Fibroblast of the aortic adventitia (primary cell): ENCODE measurements at places on chromosomes 16 and 17.

DNA sequence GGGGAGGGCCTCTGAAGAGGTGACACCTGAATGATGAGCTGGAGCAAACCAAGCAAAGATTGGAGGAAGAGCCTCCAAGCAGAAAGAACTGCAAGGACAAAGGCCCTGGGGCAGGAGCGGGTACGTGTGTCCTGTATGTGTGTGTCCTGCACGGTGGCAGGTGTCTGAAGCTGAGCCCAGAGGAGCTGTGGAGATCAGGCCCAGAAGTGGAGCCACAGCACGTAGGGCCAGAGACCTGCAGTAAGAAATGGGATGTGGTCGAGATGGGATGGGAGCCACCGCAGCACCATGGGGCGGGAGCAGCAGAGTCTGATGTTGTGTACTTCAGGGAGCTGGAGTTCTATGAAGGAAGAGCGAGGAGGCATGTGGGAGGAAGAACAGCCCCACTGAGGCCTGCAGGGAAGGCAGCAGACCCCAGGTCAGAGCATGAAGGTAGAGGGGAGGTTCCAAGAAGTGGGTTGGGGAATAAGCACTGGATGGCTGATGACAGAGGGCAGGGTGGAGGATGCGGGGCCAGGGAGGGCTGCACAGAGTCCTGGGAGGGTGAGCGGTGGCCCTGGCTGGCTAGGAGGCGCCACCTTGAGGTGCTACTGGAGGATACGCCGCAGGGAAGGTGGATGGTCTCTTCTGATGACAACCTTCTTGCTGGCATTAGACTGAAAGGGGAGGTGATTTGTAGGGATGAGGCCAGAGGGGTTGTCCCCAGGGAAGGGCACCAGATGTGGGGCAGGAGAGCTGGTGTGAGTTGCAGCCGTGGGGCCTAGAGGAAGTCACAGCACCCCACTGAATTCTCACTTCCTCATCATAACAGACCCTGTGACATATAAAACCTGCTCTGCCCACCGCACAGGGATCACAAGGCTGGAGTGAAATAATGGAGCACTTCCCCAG lies 10.6 kb upstream of the CETP start:
- peak; percentile 57 for DNase-seq

GRCh38 chr16:79653373-79653891 lies 52.9 kb upstream of the MAF start:
- no peak for DNase-seq

- DNase-seq = peak; percentile 16
These were observed 241.4 kb upstream of the DYNLRB2 start for GRCh38 chr16:80299416-80299815.

DNA sequence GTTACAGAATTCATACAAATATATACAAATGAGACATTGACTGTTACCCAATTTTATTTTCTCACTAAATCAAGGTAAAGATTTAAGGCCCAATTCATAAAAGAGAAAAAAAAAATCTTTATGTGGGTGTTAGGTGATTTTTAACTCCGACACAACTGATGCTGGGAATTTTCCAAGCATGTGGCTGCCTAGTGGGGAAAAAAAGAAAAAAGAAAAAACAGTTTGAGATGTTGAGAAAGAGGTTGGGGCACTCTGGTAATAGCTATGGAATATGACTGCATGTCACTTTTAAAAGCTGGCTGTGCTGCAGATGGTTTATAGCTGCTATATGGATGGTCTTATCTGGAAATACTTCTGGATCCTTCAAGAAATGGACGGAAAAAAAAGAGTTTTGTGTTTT lies 739.9 kb upstream of the SOX9 start:
- DNase-seq = no peak

- peak; percentile 86 for DNase-seq
These were observed 12.9 kb upstream of the CMIP start for GRCh38 chr16:81431554-81432353.

- no peak for DNase-seq
These were observed 12.2 kb upstream of the CAPN15 start for GRCh38 chr16:515175-515938.

GRCh38 chr16:5069048-5069447 lies 2.6 kb upstream of the ALG1 start:
- DNase-seq = no peak

DNA sequence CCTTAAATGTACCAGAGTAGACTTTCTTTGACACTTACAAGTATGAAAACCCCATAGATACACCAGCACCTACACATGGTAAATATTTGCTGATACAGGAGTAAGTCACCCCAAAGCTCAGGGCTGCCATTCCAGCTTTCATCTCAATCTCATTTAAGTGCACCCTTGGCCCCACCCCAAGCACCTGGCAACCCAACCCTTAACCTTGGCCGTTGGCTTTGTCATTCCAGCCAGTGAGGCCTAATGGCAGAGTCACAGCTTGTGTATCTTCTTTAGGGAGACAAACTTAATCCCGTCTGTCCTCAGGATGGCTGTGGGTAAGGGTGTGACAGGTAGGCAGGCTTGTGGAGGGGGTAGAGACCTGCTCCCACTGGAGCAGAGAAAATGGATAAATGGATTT lies 31.5 kb upstream of the TMEM220 start:
- no peak for DNase-seq

GRCh38 chr16:17360693-17361122 lies 110.1 kb downstream of the XYLT1 start:
- no peak for DNase-seq

DNA sequence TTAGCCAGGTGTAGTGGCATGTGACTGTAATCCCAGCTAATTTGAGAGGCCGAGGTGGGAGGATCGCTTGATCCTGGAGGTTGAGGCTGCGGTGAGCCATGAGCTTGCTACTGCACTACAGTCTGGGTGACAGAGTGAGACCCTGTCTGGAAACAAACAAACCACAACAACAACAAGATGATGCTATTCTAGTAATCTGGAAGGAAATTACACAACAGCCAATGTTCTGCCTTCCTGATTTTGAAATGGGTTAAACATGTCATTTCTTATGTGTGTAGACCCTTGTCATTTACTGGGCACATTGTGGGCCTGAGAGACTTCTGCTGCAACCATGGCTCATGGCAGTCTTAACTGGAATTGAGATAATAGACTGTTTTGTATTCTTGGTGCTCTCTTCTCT lies 5.9 kb downstream of the COQ7 start:
- no peak for DNase-seq

DNA sequence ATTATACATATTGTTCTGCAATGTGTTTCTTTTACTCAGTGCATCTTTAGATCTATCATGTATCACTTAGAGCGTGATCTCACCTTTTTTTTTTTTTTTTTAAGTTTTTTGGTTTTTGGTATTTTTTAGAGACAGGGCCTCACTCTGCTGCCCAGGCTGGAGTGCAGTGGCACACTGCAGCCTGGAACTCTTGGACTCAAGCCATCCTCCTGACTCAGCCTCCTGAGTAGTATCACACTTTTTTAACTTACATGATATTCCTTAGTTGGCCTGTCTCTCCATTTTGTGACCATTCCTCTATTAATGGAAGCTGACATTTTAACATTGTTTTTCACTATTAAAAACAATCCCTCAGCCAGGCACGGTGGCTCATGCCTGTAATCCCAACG lies 4.7 kb upstream of the MPO start:
- peak; percentile 19 for DNase-seq

DNA sequence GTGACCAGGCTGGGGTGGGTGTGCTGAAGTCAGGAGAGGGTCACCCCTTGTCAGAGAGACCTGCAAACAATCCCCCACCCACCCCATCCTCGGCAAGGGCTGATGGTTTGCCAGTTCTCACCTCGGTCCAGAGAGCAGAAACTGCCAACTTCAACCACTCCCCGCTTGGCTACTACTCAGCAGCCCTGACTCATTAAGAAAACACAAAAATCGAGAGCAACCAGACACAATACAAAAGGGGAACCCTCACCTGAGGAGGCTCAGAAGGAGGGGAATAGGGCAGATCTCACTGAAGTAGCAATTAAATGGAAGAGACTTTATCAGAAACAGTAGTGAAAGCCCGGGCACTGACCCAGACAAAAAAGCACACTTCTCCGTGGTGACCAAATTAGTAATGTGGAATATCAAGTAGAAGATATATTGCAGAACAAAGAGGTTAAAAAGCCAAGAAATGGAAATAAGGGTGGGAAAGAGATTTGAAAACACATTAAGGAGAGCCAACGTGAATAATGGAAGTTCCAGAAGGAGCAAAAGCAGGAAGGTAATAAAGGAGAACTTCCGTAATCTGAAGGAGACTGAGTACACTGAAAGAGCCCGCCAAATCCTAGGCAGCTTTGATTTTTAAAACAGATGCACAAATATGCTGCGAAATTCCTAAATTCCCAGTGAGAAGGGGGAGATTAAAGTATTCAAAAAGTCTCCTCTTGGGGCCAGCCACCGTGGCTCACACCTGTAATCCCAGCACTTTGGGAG lies 23.6 kb downstream of the CENPV start:
- peak; percentile 73 for DNase-seq

- no peak for DNase-seq
These were observed 25.3 kb upstream of the N4BP1 start for GRCh38 chr16:48635199-48635718.

- no peak for DNase-seq
These were observed 252.2 kb downstream of the CPPED1 start for GRCh38 chr16:12551530-12551929.

DNA sequence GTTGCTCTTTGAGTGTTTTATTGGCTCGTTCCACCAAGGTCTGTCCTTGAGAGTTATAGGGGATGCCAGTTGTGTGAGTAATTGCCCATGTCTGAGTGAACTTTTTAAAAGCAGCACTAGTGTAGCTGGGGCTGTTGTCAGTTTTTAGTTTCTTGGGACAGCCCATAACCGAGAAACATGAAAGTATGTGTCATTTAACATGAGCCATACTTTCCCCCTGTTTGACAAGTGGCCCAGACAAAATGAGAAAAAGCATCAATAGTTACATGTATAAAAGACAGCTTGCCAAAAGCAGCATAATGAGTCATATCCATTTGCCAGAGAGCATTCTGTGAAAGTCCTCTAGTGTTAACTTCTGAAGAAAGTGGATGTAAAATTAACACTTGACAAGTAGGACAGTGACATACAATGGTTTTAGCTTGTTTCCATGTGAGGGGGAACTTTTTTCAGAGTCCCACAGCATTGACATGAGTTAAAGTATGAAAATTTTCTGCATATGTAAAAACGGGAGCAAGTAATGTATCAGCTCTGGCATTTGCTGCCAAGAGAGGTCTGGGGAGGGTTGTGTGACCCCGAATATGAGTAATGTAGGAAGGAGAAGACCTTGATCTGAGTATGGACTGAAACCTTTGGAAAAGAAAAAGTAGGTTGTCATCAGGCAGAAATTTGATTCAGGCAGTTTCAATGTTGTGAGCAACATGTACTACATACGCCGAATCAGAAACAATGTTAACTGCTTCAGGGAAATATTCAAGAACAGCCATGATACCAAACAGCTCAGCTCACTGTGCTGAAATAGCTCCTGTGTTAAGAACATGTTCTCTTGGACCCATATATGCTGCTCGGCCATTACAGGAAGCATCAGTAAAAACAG lies 56.8 kb upstream of the ARL4D start:
- peak; percentile 72 for DNase-seq

DNA sequence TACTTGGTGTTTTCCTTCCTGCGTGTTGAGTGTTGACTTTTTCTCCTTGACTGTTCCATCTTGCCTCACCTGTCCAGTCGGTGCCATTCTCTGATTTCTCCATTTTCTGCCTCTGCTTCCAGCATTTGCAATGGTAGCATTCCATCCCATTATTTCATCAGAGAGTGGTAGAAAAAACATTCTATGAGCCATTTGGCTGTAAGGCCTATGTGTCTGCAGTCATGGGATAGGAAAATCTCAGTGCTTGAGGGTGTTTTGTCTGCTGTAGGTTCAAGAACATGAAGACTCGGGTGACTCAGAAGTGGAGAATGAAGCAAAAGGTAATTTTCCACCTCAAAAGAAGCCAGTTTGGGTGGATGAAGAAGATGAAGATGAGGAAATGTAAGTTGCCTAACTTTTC lies 2.7 kb downstream of the UTP18 start:
- no peak for DNase-seq

GRCh38 chr16:23282568-23282967 lies 19.5 kb upstream of the SCNN1B start:
- DNase-seq = no peak

DNA sequence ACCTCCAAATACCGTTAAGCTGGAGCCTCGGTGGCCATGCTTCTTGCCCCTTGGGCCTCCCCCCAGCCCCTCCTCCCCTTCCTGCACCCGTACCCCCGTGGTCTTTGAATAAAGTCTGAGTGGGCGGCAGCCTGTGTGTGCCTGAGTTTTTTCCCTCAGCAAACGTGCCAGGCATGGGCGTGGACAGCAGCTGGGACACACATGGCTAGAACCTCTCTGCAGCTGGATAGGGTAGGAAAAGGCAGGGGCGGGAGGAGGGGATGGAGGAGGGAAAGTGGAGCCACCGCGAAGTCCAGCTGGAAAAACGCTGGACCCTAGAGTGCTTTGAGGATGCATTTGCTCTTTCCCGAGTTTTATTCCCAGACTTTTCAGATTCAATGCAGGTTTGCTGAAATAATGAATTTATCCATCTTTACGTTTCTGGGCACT lies 928 bp downstream of the HBA1 start:
- peak; percentile 40 for DNase-seq

DNA sequence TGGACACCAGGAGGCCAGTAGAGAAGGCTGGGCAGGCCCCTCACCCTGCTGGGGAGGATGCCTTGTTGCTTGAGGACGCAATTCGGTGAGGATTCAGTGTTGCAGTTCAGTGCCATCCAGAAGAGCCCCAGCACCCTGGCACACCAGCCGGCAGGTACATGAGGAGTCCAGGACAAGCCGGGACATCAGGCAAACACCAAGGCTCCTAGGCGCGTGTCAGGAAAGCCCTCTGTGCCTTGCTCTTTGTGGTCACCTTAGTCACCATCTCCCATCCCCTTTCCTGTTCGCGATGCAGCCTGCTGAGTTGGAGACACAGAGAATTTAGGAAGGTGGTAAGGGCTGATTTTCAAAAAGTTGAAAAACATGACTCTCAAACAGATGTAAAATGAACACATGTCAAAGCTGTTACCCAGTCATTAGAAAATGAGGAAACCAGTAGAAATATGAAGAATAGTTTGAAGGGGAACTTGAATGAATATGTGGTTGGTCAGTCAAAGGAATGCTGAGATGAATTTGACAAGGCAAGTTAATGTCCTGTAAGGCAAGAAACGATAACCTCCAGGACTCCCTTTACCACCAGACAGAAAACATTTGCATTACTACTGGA lies 2.3 kb upstream of the NCBP3 start:
- DNase-seq = no peak

GRCh38 chr16:74480150-74481029 lies 59.1 kb upstream of the CLEC18B start:
- DNase-seq = peak; percentile 62

DNA sequence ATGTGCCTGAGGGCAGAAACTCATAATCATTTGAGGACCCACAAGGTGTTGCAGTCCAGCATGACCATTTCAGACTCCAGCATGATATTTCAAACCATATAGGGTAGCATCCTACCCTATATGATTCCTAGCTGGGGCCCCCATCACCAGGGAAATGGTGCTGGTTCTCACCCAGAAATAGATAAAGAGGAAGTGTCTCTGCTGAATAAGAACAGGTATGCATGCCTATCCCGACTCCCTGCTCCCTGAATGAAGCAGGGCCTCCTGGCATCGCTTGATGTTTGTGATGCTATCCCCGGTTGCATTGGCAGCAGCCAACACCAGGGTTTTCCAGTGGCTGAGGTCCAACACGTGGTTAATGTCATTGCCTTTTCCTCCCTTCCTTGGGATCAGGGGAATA lies 17.1 kb upstream of the HEATR6 start:
- DNase-seq = no peak
